Fibroblast of lung (primary cell): ENCODE measurements at places on chromosomes 4 and X.

DNA sequence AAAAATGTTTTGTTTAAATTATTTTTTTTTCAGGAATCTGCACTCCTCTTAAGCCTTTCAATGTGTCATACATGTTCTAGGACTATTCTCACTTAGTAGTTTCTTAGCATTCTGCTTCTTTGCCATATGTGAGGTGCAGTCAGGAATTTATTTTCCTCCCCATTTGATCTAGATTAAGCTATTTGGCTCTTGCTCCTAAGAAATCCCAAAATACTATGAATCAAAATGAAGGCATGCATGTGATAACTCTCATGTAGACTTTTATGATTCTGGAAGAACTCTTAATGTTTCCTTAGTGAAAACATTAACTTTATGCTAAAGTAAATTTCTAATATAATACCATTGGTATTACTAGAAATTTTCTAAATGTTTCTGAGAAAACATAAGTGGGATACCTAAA, 664.5 kb downstream of the RAPGEF2 start:
- DNase-seq, result peak; percentile 47

DNA sequence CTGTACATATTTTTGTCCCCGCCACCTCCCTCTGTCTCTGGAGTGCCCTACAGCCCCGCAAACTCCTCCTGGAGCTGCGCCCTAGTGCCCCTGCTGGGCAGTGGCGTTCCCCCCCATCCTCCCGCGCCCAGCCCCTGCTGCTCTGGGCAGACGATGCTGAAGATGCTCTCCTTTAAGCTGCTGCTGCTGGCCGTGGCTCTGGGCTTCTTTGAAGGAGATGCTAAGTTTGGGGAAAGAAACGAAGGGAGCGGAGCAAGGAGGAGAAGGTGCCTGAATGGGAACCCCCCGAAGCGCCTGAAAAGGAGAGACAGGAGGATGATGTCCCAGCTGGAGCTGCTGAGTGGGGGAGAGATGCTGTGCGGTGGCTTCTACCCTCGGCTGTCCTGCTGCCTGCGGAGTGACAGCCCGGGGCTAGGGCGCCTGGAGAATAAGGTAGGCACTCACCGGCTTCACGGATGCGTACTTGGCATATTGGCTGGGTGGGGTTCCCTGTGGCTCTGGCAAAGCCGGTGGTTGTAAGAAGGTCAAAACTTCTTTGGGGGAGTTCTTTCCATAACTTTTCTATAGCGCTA, 653 bp downstream of the HHIP start:
- peak; percentile 35 for DNase-seq

- peak; percentile 56 for DNase-seq
These were observed 557.7 kb upstream of the TENM3 start for GRCh38 chr4:181685461-181685860.

DNA sequence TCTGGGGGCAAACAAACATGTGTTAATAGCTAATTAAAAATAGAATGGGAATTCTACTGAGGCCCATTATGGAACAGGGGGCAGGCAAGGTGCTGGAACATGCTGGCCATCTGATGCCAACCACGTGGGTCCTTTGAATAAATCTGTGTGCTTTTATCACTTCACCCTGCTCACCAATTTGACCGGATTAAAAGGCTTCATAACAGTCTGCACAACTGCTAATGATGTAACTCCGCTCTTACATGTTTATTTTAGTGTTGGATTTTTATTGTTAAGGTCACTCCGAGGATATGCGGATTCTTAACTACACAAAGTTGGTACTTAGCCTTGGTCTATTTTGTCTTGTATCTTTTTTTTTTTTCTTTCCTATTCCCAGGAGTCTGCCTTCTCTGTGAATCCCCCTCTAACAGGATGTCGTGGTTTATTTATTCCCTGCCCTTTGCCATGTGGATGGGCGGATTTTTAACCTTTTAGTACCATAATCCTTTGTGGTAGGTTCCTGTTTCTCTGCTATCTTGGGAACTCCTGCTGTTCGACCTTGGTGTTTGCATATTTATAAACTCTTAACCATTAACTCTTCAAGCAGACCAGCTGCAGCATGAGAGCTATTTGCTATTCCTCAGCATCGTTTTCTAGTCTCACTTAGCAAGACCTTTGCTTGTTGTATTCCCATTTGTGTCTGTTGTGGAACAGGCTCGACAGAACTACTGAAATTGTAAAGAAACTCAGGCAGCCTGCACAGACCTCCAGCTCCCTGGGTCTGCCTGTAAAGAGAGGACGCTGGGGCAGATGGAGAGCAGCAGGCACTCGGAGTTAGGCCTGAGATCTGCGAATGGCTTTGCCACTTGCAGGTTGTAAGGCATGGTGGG, 38.0 kb downstream of the TRIM2 start:
- DNase-seq, result peak; percentile 41

GRCh38 chr4:93659629-93660028, 168.9 kb upstream of the ATOH1 start:
- DNase-seq, result no peak

- peak; percentile 49 for DNase-seq
These were observed 236.9 kb downstream of the DCTD start for GRCh38 chr4:182680234-182680653.

- DNase-seq, result no peak
These were observed 32.1 kb downstream of the NBDY start for GRCh38 chrX:56761167-56761566.

DNA sequence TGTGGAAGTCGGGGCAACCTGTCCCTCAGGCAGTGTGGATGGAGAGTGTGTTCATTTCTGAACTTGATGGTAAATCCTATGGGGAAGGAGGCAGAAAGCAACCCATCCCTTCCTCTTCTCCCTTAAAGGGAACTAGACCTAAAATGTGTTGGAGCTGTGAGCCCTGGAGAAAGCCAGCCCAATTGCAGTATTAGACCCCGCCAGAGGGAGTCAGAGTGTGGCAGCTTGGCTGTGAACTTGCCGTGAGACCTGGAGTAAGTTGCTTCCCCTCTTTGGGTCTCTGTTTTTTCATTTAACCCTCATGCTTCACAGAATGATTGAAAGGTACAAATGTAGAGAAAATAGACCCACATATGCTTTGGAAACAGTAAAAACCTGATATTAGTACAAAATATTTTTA, 108.7 kb upstream of the PAK3 start:
- no peak for DNase-seq

DNA sequence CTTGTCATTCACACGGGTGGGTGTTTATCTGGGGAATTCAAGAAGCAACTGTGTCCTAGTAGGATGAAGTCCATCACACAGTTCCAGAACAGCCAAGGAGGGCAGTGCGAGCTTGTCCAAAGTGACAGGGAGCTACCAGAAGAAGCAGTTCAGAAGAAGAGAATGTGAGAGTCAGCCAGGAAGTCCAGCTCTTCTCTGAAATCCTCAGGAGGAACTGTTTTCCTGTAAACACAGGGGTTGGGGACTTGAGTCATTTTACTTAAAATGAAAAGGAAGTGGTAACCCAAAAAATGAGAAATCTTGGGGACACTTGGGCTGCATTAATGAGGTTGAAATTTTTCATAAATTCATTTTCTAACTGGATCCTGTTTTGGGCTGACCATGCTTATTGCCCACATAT, 8.2 kb upstream of the TLR10 start:
- DNase-seq, result no peak

- DNase-seq, result no peak
These were observed 506.1 kb downstream of the IL15 start for GRCh38 chr4:142142366-142143054.
